PC-3 (cell line): ENCODE measurements at places on chromosomes 13 and 19.

GRCh38 chr13:75769141-75769905, 133.2 kb downstream of the LMO7 start:
- DNase-seq, result no peak

DNA sequence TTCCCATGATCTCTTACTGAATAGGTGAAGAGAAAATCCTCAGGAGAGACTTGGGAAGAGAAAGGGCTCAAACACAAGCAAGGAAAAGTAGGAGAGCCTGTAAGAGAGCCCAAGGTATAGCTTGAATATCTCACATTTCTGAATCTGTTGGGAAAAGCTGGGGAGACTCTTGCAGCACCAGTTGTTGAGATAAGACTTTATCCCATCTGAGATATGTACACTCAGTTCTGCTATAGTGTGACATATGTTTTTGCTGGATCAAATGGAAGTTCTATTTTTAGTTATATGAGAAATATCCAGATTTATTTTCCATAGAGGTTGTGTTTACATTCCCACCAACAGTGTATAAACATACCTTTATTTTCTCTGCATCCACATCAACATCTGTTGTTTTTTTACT, 246.1 kb downstream of the NDFIP2 start:
- no peak for DNase-seq

DNA sequence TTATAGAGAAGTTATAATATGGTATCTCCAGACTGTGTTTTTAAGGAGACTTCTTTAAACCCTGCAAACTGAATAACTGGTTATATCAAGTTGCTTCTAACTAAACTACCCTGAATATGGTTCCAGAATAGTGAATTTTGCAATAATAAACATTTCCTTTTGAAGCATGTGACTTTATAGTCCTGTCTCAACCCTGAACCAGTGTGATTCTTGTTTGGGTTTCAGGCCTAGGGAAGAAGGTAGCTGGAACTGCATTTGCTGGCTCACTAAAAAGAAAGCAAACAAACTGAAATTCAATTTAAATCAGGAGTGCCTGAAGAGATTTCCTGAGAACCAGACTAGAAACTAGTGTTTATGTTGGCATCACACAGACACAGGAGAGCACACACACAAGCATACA, 4.9 kb downstream of the ARHGEF7 start:
- no peak for DNase-seq

- DNase-seq, result peak; percentile 29
These were observed 1068.4 kb upstream of the SPRY2 start for GRCh38 chr13:81409284-81409683.

DNA sequence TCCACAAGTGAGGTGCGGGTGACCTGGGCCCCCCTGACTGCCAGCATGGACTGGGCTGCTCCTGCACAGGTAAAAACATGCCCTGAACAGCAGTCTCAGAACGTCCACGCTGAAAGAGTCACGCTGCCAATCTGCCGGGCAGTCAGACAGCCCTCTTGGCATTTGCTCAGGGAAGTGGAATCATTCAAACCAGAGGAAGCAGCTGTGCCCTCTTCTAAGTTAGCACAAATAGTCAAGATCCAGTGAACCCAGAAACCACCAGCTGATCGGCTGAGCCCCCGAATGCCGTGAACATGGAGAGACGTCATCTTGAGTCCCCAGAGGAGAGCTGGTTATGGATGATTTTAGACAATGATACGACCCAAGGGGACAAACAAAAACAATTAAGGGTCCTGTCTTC, 34.4 kb downstream of the KLF2 start:
- no peak for DNase-seq

DNA sequence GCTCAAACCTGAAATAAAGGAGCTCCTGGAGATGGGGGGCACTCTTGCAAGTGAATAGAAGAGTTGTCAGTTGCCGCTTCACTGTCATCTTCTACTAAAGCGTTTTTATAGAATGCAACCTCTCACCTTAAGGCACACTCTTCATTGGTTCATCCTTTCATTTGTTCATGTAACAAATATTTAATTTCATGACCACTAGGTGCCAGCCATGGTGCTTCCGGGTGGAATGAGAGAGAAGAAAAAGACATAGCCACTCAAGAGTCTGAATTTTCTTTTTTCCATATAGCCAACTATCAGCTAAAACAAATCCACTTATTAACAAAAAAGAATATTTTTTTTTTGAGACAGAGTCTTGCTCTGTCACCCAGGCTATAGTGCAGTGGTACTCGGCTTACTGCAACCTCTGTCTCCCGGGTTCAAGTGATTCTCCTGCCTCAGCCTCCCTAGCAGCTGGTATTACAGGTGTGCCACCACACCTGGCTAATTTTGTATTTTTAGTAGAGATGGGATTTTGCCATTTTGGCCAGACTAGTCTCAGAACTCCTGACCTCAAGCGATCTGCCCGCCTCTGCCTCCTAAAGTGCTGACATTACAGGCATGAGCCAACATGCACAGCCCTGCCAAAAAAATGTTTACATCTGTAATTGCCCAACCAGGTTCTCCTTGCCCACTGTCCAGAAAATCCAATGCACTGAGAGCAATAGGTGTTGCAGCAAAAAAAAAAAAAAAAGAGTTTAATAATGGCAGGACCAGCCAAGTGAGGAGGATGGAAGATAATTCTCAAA, 22.1 kb upstream of the SACS start:
- no peak for DNase-seq

DNA sequence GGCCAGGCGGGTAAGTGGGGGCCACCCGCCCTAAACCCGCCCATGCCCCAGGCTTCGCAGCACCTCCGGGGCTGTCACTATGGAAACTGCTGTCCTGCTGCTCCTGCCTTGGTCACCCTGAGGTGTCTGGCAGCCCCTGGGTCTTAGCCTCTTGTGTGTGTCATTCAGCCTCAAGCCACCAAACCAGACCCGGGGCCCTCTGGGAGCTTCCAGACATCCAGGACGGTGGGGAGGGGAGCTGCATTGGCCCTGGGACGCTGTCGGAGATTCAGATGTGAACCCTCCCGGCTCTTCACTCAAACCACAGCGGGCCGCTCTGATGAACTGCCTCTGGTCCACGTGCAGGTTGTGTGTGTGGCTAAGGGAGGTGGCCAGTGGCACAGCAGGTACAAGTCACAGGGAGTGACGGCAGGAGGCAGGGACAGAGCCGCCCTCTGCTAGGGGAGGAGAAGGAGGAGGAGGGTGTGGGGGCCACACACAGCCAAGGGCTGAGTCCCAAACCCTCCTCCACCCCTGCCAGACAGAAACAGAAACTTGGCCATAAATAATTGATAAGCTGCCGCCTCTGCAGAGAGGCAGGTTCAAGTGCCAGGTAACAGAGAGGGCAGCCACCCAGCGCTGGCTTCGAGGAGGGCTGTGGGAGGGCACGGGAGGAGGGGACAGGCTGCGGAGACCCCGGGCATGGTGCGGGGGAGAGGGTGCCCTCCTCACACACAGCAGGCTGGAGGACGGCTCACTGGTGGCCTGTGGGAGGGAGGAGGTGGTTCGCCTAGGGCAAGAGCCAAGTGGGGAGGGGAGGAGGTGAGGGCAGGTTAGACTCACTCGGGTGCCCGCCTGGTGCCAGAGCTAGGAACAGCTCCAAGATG, 8.0 kb downstream of the NANOS3 start:
- DNase-seq, result no peak

GRCh38 chr13:97640268-97640667, 206.3 kb downstream of the RAP2A start:
- DNase-seq, result no peak

DNA sequence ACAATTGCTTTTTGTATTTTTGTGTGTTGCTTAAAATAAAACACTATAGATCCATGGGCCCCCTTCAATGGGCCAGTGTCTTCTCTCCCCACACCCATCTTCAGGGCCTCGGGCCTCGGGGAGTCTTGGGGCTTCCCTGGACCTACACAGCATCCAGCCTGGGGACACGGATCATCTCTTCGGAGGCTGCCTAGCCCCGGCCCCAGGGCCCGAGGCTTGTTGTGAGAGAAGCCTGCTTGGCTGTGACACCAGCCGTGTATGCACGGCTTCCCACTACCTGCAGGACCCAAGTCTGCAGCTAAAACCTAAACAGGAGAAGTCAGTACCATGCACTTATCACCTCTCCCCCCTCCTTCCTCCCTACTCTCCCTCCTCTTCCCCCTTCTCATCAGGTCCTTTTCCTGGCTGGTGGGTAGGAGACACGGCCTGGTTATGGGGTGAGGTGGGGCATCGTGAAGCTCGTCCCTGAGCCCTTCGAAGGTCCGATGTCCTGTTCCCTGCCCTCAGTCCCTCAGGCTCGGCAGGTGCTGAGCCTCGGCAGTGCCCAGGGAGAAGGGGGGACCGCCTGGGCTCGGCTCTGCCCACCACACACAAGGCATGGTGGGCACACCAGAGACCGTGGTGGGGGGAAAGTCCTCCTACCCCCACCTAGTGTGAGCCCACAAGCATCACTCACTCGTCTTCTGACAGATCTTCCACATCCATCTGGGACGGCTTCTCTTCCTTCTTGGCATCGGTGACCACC, 9.5 kb downstream of the C13orf46 start:
- DNase-seq, result no peak

- no peak for DNase-seq
These were observed 26.8 kb upstream of the MED4 start for GRCh38 chr13:48121733-48122132.

DNA sequence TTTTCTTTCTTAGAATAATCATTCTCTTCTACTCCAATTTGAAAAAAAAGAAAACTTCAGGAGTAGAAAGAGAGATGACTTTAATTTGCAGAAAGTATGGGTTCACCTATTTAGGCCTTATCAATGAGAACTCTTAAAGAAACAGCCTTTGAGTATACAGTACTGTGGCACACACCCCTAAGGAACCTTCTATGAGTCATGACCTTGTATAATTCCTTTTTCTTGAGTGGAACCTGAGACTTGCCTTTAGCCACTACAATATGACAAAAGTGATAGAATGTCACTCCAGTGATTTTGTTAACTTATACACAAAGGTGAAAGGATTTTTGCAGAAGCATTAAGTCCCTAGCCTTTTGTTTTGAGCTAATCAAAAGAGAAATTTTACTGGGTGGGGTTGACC, 58.7 kb downstream of the ITGBL1 start:
- peak; percentile 37 for DNase-seq

GRCh38 chr13:20054586-20054985, 96.1 kb downstream of the ZMYM2 start:
- no peak for DNase-seq

DNA sequence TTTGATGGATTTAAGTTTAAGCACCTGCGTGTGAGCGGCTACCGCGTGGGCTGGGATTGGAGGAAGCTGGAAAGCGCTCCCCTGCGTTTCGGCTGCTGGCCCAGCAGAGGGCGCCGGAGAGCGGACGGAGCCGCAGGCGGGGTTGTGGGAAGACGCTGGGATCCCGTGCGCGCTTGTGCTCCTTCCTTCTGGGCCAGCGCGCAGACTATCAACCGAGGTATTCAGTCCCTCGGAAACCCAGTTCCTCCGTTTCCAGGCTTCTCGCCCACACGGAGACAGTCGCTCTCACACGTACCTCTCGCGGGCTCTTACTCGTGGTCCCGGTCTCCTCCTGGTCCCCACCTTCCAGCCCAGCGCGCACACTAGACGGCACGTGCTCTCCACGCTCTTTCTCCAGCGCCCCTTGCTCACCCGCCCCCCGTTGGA, 28.8 kb downstream of the EPN1 start:
- no peak for DNase-seq

DNA sequence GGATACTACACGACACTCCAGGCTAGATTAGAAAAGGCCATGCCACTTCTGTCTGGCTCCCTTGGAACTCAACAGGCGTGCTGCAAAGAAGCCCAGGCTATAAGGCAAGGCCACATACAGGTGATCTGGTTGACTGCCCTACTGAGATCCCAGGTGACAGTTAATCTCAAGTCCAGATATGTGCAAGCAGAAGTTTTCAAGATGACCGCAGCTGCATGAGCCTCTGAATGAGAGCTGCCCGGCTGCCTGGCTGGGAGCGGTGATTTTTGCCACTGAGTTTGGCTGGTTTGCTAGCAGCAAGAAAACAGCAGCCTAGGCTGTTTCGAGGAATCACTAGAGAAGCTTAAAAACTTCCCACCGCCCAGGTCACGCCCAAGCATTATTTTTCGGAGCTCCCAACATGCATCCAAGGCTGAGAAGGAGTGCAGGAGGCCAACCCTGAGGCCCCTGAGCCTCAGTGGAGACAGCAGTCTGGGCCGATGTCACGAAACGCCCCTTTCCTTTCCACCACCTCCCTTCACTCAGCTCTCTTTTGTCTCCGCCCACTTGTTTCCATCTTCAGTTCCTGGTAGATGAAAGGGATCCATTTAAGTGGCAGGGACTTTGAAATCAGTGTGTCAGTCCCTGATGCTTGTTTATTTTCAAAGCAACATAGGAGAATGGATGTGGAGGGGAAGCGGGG, 14.0 kb upstream of the URI1 start:
- no peak for DNase-seq

DNA sequence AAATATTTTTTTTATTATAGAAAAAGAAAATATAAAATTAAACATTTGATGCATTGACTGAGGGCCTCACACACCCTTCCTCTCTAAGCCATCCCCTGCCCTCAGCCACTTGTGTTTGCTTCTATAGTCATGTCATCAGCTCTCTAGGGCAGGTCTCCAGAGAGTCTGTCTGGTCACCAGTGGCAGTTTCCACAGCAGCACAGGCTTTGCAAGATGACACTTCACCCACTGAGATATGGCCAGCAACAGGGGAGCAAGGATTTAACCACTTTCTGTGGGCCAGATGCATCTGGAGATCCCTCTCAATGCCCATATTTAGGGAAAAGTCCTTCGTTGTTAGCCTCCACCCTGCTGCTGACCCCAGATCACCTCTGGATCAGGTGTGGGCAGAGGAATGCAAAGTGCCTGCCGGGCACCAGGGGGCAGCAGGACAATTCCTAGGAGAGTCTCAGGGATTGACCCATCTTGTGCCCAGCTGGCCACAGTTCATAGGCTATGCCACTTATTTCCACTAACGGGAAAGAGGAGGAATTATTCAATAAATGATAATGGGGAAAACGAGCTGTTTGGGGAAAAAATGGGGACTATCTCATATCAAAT, 4.8 kb downstream of the ABCC4 start:
- DNase-seq, result peak; percentile 54

DNA sequence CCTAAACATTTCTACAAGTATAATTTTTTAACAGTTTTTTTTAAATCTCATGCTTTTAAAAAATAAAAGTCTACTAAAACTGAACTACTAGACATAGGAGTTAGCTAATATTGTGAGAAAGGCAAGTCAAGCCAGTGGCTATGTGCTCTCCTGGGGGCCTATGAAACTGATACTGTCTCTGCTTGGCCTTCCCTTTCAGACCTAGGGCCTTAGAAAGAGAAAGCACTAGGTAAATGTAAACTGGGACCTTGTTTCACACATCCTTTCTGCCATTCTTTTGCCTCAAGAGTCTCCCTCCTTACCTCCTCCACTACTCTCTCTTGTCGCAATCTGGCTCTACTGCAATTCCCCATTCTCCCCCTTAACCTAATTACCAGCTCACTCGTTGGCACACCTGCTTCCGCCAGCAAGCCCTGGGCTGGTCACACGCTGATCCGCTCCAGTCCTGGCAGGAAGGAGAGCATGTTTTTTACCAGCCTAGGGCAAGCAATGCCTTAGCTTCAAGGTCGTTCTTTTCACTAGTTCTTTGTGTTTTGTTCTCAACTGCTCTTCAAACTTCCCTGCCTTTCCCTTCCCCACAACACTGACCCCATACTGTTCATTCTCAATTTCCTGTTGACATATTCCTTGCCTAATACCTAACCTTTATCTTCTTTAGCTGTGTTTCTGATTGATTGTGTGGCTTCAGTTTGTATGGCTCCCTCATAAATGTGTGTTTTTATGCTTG, 23.1 kb downstream of the TBC1D4 start:
- no peak for DNase-seq
